ENCODE measurements at places on chromosomes 6 and 20.

GRCh38 chr6:153436351-153436750 is 305.3 kb upstream of the RGS17 start:
- DNase-seq, result no peak

GRCh38 chr6:168319279-168320111 is at the start of gene DACT2:
Gene DACT2, minus strand, starts transcription at chr6:168319777. Its CDS starts 144 bp downstream, at chr6:168319633.
- no peak for DNase-seq

- peak; percentile 71 for DNase-seq
Measured at GRCh38 chr20:39117491-39117890, 155.3 kb downstream of the DHX35 start.

- no peak for DNase-seq
Measured at GRCh38 chr20:56893226-56893917, 264.3 kb downstream of the TFAP2C start.

GRCh38 chr20:10667077-10667401 is 6.8 kb downstream of the JAG1 start:
- DNase-seq, result no peak
